Renal cortex interstitium (tissue), 15 donors: ENCODE measurements at places on chromosomes 3 and 15.

GRCh38 chr3:31762097-31762764 lies 218.8 kb downstream of the OSBPL10 start:
- DNase-seq: no peak

- DNase-seq: no peak
Measured at GRCh38 chr3:71451060-71451459, 132.5 kb downstream of the FOXP1 start.

DNA sequence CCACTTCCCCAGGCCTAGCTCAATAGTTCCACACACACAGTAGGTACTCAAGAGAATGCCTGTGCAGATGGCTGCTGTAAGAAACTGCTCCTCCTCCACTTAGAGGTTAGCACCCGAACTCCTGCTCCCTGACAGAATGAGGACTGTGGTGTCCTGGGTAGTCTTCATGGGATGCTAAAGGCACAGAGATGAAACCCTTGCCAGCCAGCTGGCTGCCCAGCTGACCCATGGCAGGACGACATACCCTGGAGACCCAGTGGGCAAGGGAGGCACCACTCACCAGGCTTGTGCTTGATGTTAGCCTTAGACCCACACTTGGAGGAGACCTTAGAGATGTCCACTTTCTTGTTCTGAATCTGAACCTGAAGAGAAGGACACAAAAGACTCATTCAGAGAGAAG lies 54.2 kb downstream of the DHX30 start:
- DNase-seq: no peak

- DNase-seq: no peak
Measured at GRCh38 chr3:127688416-127689265, 15.9 kb downstream of the ABTB1 start.

DNA sequence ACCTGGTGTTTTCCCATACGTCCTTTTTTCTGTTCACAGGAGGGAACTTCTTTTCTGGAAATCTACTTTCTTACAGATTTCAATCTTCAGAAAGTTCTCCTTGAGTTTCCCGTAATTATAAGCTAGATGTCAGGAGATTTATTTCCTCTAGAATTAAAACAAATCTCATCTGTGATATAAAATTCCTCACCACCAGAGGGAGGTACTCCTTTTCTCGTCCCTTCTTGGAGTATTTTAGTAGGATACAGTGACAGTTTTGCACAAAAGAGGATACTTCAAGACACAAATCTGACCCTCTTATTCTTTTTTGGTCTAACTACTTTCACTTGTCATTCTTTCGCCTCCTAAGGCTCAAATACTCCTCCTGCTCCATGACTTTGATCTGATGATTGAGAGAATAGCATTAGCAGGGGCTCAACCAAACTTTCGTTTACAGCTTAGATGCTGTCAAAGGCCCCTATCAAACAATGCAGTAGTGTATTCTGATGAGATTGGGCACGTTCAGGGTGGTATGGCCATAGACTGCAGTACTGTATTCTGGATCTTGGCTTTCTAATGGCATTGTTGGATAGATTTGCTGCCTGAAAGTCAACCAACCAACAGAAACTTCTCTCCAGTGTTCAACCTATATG lies 38.0 kb downstream of the TMEM41A start:
- DNase-seq: no peak

DNA sequence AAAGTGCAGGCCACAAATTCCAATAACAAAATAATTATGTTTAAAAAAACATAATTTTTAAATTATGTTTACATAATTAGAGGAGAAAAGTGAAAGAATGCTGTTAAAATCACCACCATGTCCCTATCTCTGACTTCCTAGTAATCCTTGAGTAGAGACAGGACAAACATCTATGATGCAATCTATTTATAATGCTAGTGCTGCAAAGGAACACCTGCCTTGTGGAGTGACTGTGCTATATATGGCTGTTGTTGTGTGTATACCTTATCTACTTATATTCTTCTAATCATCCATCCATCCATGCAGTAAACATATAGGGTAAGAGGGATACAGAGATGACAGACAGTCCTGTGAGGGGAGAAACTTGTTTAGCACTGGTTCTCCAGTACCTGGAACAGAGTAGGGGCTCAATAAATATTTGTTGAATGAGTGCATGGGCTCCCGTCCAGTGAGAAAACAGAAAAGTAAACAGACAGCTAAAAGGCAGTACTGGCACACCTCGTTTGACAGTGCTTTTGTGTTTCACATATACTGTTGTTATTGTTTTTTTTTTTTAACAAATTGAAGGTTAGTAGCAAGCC lies 229.3 kb upstream of the UBE2E1 start:
- DNase-seq: no peak

GRCh38 chr15:81274931-81275707 lies 48.8 kb downstream of the STARD5 start:
- peak; percentile 77 for DNase-seq

DNA sequence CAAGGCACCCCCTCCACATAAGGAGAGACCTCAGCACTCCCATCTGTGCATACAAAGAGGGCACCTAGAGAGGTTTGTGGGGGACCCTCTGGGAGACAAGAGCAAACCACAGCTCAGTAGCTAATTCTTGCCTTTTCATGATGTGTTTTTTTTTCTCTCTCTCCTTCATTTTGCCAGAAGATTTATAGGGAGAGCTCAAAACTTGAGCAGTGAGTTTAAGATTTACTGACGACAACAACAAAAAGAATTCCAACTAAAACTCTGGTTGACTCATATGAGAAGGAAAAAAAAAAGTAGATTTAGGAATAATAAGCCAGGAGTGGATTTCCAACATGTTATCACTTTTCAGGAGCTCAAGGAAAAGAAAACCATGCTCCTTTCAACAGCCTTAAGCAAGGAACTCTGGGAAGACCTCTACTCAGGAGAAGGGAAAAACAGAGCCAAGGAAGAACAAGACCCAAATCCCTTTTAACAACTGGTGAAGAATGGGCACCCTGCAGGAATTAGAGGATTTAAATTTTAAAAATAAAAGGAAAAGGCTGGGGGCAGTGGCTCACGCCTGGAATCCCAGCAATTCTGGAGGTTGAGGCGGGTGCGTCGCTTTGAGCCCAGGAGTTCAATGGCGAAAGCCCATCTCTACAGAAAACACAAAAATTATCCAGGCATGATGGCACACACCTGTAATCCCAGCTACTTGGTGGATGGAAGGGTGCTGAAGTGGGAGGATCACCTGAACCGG lies 58.2 kb upstream of the RAD18 start:
- no peak for DNase-seq

DNA sequence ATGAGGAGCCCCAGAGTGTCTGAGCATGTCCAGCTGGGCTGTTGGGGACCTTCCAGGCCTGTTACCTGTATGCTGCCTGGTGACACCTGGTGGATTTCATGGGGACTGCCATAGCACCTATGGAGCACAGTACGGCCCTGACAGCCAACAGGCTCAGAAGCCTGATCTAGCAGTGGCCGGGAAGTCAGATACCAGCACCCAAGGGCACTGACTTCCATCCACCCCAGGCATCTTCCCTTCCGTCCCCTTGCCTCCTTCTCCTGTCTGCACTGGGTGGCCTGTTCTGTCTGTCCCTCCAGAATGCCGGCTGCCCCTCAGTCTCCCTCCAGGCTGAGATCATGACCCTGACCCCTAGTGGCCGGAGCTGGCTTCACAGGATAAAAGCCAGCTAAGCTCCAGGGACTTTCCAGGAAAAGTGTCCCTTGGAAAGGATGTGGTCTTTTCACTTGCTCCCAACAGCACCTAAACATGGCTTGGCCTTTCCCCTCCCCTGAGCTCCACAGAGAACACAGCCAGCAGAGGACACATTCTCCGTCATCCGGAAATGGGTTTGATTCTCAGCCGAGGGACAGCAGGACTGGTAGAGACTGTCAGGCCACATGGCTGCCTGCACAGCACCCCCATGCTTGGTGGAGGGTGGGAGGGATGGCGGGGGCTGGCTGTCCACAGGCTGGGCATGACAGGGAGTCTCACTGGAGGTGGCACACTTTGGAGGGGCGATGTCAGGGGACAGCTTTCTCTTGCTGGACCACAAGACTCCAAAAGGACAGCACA lies 9.5 kb downstream of the RPS17 start:
- peak; percentile 62 for DNase-seq

GRCh38 chr15:82935382-82935781 lies 17.1 kb downstream of the HOMER2 start:
- no peak for DNase-seq

GRCh38 chr3:58897646-58898045 lies 152.2 kb downstream of the CFAP20DC start:
- DNase-seq: no peak

- DNase-seq: no peak
Measured at GRCh38 chr15:77857419-77857818, 220.1 kb downstream of the TBC1D2B start.

- DNase-seq: no peak
Measured at GRCh38 chr3:179321668-179322285, 1.1 kb upstream of the ZNF639 start.

GRCh38 chr3:145906301-145906700 lies 254.7 kb downstream of the PLOD2 start:
- DNase-seq: no peak

DNA sequence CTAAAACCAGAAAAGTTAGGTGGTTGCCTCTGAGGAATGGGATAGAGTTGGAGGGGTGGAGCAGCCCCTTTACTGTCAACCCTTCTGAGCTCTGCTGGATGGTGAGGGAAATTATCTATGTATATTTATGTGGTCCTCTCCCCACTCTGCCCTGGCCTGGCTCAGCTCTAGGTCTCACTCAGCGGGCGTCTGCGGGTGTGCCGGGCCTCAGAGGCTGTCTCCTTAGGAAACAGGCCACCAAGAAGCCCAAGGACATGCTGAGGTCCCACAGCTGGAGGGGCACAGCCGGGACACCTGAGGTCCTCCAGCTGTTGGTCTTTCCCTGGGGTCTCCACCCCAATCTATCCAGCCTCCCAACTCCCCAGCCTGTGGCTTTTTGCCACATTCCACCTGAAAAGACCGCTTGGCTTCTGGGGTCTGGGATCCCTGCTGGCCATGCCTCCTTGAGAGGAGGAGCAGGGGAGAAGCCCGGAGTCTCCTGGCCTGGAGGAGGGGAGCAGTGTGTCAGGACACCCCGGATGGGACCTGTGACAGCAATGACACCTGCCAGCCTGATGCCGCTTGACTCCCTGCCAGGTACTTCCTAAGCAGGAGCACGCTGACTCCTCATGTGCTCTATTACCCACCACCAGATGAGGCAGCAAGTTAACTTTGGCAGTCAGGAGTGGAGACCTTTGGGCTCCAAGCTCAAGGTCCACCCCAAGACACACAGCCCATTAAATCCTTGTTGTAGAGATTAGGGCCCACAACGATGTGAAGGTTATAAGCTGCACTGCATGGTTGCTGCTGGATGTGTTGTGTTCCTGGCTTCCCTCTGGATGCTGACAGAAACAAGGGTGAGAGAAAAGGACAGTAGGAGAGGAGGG lies at the start of gene SLC28A1:
SLC28A1 (plus strand) TSS at position 747 of the 866 bp plus-strand sequence. CDS start 3,099 bp downstream, outside the sequence.
- DNase-seq: no peak

DNA sequence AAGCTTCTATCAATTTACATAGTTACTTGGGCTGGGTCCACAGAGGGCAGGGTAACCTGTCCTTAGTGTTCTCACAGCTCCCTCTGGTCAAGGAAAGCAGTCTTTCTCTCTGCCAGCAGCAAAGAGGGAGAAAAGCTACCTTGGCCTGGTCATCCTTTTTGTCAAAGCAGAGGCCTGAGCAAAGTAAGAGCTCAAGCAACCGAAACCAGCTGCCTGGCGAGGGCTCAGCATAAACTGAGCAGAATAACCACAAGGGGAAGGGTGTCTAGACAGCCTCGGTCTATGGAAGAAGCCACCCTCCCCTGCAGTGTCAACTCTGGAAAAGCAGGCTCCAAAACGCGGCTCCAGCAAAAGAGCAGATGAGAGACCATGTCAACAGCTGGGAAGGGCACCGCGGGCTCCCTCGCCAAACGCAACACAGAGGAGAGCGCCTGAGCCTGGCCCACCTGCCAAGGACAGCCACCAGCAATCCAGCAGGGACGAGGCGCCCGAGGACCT lies 17.4 kb downstream of the LRIG1 start:
- no peak for DNase-seq

GRCh38 chr3:97131476-97131875 lies 317.1 kb downstream of the EPHA6 start:
- no peak for DNase-seq

DNA sequence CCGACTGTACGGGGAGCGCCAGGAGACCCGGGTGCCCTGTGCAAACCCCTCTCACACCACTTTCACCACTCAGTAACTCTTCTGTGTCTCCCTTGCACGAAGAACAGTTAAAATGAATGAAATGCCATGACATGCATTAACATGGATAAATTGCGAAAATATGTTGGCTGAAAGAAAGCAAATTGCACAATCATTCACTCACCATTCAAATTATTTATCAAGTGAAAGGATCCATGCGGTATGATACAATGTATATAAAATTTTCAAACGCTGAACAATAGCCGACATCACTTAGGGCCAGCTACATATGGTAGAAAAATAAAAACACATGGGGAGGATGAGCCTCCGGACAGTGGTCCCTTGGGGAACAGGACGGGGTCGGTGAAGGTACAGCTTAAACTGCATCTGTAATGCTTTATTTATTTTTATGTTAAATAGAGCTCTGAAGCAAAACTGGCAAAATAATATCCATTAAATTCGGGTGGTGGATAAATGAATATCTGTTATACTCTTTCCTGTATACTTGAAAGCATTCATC lies 45.9 kb downstream of the SLC12A8 start:
- no peak for DNase-seq

GRCh38 chr3:188689101-188689574 lies 482.6 kb upstream of the TPRG1 start:
- no peak for DNase-seq

GRCh38 chr3:84977021-84977420 lies 18.2 kb downstream of the CADM2 start:
- no peak for DNase-seq

- DNase-seq: no peak
Measured at GRCh38 chr3:115831864-115832263, 208.6 kb downstream of the GAP43 start.

GRCh38 chr15:88646088-88646405 lies 7.2 kb downstream of the ISG20 start:
- no peak for DNase-seq

DNA sequence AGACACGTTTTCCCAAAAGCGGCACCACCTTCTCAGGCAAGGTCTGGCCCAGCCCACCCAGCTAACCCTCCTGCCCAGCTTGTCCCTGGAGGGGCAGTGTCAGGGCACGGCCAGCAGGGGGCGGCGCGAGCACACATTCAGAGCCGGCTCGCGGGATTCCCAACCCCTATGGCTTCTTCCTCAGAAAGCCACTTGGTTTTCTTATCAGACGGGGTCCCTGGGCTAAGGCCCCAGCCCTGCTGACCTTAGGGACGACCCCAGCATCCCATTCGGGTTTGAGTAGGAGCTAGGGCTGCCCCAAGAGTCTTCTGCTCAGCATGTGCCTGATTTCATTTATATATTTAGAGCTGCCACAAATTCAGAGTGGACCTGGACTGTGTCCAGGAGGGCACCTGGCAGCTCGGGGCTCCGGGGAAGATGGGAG lies 14.5 kb downstream of the RLBP1 start:
- DNase-seq: peak; percentile 48
